ENCODE measurements at places on chromosomes 11 and 22.

DNA sequence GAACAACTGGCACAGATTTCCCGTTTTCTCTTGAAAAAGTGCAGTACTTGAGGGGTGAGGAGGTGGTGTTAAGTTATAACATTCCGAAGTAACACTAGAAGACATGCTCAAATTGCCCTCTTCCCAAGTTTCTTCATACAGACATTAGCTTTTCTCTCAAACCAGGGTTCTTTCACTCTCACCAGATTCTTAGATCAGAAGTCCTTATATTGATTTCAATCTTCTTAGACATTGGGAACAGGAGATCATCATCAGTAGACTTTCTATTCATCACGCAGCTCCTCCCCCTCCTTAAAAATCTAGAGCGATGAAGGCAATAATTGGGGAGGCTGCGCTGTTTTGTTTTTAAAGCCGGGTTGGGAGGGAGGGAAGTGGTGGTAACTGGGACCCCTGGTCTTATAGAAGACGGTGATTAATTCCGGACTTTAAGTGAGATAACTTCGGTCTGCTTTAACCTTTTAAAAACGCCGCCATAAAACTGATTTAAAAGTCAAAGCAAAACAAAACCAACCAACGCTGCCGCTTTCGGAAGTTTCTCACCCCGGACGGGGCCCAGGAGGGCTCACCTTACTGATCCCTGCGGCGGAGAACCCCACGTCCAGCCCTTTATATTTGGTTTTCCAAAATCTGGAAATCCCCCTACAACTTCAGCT, 665 bp downstream of the USP28 start:
- DNase-seq, result no peak

DNA sequence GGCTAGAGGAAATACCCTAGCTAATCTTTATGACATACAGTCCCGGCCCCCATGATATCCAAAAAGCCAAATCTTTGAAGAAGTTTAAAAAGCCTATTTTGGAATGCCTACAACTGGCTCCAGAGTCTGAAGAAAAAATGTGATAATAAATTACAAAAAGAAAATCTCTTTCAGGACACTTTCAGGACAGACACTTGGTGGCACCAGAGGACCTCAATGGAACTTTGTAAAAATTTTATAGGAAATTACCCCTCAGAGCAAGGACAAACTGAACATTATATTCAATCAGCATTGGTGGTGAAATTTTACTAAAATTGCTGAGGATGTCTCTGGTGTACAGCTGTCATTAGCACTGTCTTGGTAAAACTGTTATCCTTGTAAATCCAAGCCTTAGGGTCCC, 81.0 kb downstream of the CCDC73 start:
- DNase-seq, result no peak

DNA sequence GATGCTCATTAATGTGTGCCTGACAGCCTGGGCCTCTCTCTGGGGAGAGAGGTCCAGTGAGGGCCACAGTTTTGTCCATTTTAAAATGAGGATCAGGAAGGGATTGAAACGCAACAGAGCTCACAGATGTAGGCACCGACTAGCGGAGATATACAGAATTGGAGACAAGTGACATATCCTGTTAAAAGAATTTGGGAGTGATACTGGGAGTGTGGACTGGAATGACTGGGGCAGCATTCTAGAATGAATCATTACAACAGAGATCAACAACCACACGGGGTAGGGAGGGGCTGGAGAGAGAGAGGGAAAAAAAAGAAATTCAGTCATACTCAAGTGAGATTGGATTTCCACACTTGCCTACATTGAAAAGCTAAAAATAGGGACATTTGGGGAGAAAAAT, 2.5 kb upstream of the NCAM1 start:
- DNase-seq, result no peak

GRCh38 chr22:49296561-49296960, 531.1 kb downstream of the BRD1 start:
- peak; percentile 6 for DNase-seq

DNA sequence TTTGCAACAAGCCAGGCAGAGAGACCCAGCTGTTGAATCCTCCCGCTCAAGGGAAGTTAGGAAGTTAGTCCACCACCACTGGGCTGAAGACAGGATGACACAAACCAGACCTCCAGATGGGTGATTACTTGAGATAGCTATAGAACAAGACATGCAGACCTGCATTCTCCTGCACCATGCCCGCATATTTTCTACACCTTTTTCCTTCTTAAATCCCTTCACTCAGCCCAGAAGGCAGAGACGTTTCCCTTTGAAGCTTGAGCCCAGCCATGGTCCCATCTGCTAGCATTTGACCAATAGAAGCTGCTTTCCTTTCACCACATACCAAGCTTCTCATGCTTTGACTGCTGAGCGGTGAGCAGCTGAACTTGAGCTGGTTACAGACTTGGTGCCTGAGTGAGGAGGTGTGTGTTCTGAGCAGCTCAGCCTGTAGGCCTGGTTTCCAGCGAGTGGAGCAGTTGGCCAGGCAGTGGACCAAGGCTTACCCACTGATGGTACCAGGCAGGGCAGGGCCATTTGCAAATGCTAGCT, 29.2 kb upstream of the CBX6 start:
- DNase-seq, result no peak

DNA sequence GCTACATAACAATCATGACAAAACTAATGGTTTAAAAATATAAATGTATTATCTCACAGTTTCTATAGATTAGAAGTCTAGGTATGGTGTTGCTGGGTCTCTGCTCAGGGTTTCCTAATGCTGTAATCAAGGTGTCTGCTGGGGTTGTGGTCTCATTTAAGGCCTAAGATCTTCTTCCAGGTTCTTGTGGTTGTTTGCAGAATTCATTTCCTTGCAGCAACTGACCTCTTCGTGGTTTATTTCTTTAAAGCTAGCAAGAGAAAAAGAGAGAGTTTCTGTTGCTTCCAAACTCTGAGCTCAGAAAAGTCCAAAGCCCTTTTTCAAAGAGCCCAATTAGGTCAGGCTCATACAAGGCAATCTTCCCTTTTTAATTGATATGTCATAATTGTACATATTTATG, 452.7 kb upstream of the CCDC179 start:
- no peak for DNase-seq

GRCh38 chr22:49362211-49362839, 465.3 kb downstream of the BRD1 start:
- DNase-seq, result peak; percentile 3

DNA sequence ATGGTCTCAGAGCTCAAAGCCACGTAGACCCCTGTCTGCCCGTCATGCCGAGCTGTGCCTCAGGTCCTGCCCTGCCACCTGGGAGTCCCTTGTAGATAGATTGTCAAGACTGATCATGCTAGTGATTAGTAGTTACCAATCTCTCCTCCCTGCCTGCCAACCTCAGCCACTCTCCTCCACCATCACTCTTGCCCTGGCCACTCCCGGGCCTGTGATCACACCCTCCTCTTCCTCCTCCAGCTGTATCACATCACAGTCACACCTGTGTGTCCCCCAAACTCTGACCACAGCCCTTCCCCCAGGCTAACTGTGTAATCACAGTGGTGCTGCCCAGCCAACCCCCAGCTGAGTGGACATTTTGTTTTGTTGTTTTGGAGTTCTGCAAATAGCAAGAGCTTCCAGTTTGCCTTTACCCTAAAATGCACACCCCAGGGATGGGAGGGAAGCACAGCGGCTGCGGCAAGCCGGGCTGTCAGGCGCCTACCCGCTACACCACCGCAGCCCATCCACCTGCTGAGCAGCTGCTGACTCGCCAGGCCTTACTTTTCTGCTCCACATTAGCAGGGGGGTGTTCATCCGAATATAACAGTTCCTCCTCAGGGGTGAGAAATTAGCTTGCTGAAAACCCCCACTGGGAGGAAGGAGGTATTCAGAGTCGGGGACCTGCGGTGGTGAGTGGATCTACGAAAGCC, 45.8 kb downstream of the LRFN4 start:
- no peak for DNase-seq

DNA sequence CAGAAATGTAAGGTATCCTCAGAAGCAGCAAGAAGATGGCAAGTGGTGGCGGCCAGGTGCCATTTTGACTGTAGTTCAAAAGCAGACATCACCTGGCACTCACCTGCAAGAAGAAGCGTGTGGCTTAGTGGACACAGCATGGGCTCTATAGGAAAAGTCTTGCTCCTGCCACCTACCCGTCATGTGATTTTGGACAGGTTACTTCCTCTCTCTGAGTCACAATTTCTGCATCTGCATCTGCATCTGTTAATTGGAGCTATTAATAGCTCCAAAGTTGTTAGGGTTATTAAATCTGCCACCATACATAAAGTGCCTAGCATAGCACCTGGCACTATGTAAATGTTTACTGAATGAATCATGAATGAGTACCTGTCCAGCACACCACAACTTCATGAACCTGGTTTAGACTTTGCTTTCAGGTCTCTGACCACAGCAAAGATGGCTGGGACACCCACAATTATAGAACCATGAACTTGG, 16.8 kb downstream of the RAB30 start:
- DNase-seq, result no peak

DNA sequence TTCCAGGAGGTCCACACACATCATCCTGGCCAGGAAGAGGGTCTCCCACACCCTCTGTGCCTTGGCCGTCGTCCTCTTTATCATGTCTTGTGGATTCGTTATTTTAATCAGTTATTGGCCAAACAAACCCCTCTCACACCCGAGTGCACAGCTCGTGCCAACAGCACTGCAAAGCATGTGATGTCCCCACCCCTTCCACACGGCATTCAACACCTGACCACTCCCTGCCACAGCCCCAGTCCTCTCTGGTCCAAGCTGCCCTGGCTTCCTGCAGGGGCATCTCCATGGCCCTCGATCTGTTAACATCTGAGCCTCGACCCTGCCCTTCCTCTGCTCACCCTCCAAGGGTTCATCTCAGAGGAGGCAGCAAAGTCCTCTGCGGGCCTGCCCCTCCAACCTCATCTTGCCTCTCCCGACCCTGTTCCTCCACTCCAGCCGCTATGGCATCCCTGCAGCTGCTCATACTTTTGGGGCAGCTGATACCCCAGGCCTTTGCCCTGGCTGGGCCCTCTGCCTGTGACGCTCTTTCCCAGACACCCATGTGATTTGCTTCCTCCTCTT, 14.0 kb downstream of the MYEOV start:
- DNase-seq, result no peak

DNA sequence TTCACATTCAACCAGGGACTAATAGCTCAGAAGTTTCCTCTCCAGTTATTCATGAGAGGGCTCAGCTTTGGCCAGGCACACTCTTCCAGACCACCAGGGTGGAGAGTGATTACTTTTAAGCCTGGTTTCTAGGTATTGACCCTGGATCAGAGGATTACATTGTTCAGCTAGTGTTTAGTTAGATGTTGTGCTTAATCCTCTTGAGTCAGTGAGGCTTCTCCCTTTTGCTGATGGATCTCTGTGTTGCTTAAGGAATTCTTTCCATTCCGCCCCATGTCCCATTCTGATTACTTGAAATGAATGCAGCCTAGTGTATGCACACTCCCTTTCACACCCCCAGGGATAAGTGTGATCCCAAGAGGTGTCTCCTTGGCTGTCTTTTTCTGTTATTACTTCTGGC, 271.7 kb upstream of the ANO5 start:
- DNase-seq, result no peak

- DNase-seq, result no peak
Measured at GRCh38 chr11:95720195-95720594, 69.4 kb downstream of the FAM76B start.

- no peak for DNase-seq
Measured at GRCh38 chr11:120214581-120214980, 3.7 kb downstream of the OAF start.

DNA sequence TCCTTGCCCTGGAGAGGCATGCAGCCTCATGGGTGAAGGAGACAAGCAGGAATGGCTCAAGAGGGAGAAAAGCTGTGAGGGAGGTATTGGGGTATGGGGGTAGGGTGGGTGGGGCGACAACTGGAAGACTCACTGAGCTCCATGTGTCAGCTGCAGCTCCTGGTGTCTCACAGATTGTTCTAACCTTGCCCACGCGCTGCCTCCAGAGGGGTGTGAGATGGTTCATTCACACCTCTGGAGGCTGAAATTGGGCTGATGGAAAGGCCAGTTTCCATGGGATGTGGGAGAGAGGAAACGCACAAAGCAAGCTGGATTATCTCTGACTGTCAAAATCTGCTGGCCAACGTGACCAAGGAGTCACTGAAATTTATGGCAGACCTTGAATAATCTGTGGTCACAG, 400.4 kb upstream of the NARS2 start:
- no peak for DNase-seq

GRCh38 chr11:63262547-63262946, 19.1 kb upstream of the SLC22A25 start:
- no peak for DNase-seq

DNA sequence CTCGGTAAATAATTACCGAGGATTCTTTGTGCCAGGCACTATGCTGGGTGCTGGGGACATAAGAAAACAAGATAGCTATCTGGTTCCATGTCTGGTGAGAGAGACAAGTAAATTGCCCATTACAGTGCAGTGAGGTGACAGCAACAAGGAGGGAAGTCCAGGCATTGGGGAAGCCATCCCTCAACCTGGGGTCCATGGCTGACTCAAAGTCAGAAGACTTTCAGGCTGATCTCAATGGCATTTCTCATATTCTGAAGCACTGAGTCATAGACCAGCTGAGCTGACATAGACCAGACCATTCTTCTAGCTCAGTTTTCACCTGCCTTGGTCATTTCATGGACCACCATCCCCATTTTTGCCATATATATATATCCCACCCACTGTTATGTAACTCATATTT, 158.8 kb downstream of the TTC17 start:
- DNase-seq, result no peak

DNA sequence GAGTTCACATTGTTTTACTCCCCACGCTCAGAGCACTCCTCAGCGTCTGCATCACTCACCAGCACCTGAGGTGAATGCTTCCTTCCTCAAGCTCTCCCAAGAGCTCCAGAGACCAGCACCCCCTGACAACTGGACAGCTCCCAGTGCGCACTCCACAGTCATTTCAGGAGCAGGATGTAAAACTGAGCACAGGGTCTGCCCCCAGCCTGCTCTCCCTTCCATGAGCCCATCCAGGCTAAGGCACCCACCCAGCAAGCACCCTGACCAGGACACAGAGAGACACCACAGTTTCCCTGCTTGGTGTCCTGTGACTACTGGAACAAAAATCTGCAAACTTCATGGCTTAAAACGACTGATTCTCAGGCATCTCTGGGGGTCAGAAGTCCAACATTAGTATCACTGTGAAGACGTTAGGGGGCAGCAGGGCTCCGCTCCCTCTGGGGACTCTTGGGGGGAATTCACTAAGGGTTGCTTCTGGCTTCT, 3.3 kb downstream of the SCGB1D2 start:
- peak; percentile 36 for DNase-seq

GRCh38 chr11:102312667-102313066, 4.6 kb upstream of the BIRC3 start:
- no peak for DNase-seq

GRCh38 chr11:87878373-87878825, 296.8 kb downstream of the RAB38 start:
- DNase-seq, result no peak

DNA sequence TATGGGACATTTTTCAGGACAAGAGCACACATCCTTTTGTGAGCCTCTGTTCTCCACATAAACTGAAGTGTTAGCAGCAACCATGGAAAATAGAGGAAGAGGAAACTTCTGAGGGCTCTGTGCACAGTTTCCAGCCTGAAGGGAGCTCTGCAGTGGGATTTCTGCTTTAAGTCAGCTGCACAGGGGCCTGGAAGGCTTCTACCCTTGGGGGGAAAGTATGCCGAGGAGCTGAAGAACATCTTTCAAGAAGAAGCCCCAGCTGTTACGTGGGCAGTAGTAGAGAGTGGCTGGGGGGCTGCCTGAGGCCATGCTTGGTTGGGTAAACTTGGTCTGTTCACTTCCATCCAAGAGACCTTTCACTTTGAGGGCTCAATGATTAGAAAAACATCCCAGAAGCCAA, 82.7 kb upstream of the EED start:
- DNase-seq, result no peak
